Skeletal muscle cell (primary cell): ENCODE measurements at places on chromosomes 13 and 19.

DNA sequence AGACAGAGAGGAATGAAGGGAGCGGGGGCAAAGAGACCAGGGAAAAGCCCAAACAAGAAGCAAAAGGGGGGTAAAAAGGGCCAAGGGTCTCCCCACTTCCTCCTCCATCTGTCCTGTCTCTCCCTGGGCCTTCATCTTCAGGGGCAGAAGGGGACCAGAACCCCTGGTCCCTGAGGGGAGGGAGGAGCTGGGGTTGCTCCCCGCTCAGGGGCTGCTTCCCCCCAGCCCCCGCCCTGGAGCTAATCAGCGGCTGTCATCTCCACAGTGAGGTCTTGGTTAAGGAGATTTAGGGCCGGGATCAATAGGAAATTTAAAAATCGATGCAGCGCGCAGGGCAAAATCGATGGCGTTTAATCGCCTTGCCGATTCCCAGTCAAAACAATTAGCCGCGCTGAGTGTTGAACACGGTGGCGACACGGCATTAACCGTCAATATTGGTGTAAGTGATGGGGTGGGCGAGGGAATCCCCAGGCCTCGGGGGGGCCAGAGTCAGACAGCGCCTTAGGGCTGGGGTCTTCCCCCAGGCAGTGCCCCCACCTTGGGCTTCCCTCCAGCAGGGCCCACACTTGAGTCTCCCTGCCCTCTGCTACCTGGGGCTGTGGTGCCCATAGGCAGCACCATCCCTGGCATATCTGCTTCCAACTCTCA is 29.5 kb upstream of the POU2F2 start:
- DNase-seq, result no peak

DNA sequence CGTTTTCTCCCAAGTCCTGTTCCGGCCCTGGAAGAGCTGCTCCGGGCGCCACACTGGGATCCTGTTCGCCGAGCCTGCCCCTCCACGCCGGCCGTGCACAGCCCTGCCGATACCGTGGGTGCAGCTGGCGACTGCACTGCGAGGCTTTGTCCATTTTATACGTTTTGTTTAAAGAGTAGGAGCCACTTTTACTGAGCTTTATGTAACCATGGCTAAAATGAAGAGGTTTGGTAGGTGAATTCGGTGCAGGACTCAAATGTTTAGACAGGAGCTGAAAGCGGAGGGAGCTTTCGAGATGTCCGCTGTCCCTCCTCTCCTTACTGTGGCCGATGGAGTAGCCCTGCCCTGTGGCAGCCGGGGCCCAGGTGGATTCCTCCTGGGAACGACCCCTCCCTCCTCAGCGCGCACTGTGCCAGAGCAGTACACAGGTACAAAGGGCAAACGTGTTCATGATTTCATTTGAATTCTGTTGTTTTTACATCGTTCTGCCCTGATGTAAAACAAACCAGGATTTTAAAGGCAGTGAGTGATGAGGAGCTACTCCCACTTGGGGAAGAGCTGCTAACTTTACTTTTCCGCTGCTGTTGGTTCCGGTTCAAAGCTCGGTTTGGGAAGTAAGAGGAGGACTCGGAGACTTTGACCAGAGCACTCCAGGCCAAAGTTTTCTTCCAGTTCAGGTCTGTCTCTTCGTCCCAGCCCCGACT is 1.7 kb downstream of the COL4A2 start:
- DNase-seq, result no peak

DNA sequence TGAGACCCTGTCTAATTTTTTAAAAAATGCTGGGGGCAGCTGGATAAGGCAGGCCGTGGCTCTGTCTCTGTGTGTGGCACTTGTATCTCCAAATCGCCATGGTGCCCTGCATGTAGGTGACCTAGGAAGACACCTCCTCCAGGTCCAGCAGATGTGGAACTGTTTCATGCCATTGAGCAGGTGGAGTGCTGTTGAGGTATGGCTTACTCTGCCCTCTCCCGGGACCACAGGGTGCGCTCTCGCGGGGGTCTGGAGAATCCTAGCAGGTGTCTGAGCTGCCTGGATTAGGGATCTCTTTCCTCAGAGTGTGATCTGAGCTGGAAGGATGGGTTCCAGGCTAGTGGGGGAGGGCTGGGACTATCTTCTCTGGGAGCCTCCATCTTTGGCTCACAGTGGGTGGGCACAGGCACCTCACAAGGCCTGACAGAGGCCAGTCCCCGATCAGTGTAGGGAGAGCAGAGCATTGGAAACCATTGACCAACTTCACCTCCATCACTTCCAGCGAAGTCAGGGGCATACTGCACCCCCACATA is 67.7 kb upstream of the TM9SF2 start:
- DNase-seq, result no peak

DNA sequence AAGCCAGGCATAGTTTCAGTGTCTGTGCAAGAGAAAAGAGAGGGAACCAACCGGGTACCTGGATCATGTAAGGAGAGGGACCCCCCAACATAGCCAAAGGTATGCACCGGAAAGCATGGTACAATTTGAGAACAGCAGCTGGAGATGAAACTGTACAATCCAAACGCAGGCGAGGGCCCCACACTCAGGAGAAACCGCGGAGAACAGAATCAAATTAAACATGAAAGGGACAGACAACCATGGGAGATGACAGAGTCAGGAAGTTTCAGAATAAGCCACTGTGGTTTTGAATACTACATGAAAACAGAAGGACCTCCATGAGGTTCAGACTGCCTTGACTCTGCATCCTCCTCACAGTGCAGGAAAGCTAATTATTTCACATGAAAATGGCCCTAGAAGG is 62.9 kb upstream of the SPATA13 start:
- no peak for DNase-seq

DNA sequence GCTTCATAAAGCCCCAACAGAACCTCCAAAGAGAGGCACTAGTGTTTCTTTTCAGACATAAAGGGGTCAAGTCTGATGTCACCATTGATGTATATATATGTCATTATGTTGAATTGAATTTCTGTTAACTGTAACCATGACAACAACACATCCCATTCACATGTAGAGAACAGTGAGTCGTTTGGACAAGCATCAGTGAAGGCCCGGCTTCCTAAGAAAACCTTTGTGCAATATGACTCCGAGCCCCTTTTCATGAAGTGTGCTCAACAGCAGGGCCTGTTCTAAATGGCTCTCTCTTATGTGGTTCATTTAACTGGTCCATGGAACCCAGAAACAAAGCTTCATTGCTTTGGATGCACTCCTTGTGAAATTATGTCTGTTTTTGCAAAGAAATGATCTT is 67.2 kb upstream of the UBL3 start:
- DNase-seq, result no peak

DNA sequence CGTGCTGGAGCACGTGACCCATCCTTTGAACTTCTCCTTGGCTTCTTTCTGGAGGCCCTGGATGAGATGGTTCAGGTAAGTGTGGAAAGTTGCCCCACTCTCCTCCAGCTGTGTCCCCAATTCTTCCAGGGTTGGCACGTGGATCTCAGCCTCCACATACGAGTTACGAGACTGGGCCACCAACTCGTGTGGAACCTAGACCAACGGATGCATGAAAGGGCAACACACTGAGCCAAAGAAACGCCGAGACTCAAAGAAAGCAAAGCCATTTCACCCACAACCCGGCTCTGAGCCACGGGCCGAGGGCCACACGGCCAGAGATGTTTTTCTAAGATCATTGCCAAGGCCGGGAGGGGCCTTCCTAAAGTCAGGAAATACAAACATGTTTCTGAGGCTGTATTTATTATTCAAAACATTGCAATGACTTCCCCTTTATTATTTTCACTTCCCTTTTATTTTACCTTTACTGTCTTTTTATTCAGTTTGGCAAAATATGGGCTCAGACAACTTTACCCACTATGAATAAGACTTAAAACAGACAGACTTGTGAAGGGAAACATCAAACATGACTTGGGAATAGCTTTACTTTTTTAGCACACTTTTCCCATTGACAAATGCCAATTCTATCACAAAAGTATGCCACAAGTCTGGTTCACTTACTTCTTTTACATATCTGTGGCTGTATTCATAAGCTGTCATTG is 94.6 kb downstream of the KL start:
- DNase-seq, result no peak

DNA sequence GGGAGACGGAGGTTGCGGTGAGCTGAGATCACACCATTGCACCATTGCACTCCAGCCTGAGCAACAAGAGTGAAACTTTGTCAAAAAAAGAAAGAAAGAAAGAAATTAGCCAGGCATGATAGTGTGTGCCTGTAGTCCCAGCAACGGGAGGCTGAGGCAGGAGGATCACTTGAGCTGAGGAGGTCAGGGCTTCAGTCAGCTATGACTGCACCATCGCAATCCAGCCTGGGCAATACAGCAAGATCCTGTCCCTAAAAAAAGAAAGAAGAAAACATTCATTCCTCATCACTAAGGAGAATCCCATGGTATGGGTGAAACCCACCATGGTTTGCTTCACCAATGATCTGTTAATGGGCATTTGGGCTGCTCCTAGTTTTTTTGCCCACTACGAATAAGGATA is 13.0 kb upstream of the AP1M2 start:
- DNase-seq, result no peak

DNA sequence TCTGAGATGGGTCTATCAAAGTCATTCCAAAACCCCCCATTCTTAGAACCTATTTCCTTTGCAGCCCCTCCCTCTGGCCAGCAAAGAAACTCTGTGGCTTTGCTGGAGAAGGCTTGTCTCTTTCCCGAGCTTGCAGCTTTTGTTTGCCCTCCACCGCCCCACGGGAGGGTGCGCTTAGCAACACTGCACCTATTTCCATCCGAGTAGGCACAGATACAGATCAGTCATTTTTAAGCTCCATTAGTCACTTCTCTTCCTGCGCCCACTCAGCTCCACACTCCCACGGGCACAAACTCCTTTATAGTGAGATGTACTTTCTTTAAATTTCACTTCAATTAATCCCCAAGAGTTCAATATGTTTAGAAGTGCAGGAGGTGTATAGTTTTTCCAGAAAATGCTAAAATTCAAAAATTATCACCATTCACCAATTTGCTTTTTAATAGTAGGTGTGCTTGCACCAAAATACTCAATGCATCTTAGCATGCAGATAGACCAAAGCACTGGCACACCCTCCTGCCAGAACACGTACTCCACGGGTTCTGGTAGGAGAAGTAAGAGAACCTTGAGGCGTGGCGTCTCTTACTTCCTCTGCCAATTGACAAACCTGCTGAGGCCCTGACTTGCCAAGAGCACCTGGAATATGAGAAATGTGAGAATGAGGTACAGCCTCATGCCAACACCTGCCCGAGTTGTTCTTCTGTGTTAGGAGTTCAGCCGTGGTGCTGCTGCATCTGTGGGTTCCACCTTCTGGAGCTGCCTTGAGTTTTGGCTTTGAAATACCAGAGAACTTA is 183.7 kb downstream of the TEX29 start:
- no peak for DNase-seq

DNA sequence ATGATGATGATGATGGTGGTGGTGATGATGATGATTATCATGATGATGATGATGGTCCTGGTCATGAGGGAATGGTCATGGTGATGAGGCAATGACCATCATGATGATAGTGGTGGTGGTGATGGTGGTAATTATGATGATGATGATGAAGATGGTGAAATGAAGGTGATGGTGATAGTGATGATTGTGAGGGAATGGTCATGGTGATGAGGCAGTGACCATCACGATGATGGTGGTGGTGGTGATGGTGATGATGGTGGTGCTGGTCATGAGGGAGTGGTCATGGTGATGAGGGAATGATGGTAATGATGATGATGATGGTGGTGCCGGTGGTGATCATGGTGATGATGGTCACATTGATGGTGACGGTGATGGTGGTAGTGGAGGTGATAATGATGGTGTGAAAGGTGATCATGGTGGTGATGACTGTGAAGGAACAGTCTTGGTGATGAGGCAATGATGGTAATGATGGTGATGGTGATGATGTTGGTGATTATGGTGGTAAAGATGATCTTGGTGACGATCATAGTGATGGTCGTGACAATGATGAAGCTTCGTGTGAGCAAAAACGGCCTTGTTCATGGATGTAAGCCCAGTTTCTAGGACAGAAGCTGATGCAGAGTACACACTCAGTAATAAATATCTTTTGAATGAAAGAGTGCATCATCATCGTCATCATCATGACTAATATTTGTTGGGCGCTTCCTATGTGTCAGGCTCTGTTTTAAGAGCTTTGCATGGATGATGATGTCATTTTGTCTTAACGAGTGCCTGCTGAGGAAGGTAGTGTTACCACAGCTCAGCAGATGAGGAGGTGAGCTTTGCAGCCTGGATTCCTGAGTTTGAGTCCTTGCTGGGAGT is 17.3 kb downstream of the SBK2 start:
- peak; percentile 78 for DNase-seq

DNA sequence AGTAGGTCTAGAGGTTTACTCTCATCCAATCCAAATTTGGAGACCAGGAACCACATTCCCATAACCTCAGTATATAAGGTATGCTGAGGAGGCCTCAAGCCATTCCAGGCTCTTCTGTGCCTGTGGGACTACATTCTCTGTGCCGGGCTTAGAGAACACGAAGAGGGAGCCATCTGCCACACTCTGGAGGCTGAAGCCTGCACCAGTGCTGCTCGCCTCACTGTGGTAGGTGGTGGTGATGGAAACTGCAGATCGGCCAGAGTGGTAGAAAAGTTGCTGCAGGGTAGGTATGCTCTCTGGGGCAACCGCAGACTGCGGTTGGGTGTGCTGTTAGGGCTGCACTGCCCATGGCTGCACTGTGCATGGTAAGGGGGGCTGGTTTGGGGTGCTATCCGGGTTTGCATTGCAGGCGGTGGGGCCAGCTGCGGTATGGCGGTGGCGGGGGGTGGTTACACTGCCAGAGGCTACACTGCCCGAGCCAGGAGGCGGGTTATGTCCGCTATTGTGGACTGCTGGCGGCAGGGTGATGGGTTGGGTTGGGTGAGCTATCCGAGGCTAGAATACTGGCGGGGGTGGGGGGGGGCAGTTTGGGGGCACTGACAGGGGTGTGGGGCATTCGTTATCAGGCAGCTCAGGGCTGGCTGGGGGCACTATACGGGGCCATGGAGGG is 145.0 kb downstream of the TNFRSF19 start:
- no peak for DNase-seq

DNA sequence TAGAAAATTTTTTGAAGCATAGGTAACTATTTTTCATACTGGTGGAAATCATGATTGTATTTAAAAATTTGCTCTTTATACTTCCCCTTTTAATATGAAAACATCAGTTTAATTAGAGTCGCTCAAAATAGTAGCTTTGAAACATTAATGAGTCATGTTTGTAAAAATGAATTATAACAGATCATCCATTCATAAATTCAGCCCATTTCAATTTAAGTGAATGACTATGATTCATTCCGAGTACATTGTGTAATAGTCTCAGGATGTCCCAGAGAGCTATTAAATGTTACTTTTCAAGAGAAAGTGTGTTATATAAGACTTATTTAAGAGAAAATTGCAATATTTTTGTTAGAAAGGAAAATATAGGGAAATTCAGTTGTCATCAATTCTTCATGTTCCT is 111.0 kb downstream of the FNDC3A start:
- DNase-seq, result peak; percentile 27

- no peak for DNase-seq
Measured at GRCh38 chr13:66858163-66858562, 372.0 kb downstream of the PCDH9 start.

DNA sequence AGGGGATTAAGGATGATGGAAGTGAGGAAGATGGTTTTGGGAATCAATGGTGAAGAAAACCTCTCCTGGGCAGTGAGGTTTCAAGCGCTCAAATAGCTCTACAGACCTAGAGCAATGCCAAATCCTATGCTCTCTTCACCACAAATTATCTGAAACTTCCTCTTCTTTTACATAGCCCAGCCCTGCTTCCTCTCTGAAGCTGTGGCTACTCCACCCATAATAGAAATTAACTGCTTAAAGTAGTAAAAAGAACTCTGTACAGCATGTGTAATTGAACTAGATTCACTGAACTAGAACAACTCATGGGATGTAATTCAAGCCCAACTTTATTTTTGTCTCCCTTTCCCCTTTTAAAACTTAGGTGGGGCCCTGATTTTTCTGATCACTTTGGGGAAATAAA is 20.4 kb upstream of the IFT88 start:
- no peak for DNase-seq

GRCh38 chr13:23865026-23865425 is 24.2 kb downstream of the MIPEP start:
- DNase-seq, result no peak
